NCI-H187 treated with DMSO at 0.1 percent for 48 hours (cell line): ENCODE measurements at places on chromosomes 2 and 18.

- DNase-seq, result no peak
Observed at GRCh38 chr2:1571477-1572417, 158.5 kb downstream of the TPO start.

GRCh38 chr2:232211743-232212686, 166.5 kb upstream of the ALPP start:
- no peak for DNase-seq

DNA sequence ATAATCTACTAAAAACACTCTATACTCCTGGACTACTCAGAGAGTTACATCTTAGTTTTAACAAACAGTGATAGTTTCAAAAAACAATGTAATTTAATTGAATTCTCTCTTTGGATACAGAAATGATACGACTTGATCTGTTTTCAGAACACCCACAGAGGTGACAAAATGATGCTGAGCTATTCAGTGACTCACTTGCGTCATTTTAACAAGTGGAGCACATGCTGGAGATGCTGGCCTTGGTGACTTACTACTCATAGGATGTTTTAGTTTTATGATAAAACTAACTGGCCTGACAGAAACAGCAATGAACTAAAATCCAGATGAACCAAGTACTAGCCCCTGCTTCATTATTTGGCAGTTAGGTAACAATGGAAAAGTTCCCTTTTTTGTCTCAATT, 101.3 kb upstream of the ITGB6 start:
- DNase-seq, result no peak

DNA sequence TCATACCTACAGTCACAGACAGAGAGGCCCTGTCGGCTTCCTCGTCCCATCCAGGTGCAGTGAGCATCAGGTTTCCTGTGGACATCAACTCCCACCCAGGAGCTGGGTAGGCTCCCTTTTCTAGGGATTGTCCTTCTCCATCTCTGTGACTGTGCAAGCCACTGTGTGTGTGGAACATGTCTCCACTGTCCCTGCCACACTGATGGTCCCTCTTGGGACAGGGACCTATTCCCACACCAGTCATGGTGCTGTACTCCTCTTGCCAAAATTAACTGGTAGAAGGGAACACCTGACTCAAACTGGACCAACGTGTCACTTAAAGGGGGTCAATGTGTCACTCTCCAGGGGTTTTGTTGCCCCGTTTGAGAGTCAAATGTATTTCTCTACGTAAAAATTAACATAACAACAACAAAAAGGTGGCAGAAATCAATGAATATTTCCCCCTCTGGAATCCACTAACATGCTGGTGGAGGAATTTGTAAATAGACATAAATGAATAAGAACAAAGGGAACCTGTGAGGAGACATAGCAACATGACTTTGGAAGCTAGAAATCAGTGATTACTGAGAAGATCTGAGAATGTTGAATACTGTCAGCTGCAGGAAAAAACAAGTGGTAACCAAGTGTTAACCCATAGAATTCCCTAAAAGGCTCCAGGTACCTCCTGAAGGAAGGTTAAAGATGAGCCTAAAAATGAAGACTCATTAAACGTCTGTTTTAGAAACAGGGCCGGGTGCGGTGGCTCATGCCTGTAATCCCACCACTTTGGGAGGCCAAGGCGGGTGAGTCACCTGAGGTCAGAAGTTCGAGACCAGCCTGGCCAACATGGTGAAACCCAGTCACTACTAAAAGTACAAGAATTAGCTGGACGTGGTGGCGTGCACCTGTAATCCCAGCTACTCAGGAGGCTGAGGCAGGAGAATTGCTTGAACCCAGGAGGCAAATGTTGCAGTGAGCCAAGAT, 40.4 kb downstream of the SH2D6 start:
- DNase-seq, result no peak

GRCh38 chr2:8427211-8427610, 254.6 kb upstream of the ID2 start:
- DNase-seq, result no peak

- no peak for DNase-seq
Observed at GRCh38 chr2:11177871-11178690, 22.8 kb downstream of the SLC66A3 start.

DNA sequence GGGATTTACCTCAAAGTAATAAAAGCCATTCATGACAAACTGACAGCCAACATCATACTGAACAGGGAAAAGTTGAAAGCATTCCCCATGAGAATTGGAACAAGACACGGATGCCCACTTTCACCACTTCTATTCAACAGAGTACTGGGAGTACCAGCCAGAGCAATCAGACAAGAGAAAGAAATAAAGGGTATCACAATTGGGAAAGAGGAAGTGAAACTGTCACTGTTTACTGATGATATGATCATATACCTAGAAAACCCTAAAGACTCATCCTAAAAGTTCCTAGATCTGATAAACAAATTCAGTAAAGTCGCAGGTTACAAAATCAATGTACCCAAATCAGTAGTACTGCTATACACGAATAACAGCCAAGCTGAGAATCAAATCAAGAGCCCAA, 17.2 kb upstream of the ASB18 start:
- no peak for DNase-seq

DNA sequence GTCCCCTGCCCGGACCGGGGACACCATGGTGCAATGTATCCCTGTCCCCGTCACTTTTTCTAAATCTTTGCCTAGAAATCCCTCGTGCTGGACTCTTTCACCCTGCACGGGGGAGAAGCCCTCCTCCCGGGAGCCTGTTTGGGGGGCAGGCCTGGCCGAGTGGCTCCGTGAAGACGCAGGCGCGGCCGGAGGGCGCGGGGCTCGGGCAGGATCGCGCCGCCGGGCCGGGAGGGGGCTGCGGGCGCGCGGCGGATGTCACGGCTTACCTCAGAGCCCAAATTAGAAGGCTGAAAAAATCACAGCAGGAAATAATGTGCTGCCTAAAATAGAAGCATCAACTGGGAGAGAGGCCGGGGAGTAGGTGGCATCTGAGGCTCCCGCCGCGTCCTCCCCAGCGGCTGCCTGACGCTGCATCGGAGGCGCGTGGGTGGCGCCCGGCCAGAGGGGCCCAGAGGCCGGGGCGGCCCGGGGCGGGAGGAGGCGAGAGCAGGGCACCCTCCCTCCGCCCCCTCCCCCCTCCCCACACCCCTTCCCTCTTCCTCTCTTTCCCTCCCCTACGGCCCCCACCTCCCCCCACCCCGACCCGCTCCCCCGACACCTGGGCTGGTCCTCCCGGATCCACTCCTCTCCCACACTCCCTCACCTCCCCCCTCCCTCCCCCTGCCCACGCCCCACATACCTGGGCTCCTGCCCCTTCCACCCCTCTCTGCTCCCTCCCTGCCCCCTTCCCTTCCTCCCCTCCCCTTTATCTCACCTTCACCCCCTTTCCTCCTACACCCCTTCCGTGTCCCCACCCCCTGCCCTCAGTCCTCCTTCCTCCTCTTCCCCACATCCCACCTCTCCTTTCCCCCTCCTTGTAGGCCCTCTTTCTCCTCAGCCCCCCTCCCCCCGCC, 51.9 kb downstream of the SLC4A1AP start:
- DNase-seq, result no peak

- no peak for DNase-seq
Observed at GRCh38 chr2:234139755-234140154, 89.3 kb downstream of the SPP2 start.

DNA sequence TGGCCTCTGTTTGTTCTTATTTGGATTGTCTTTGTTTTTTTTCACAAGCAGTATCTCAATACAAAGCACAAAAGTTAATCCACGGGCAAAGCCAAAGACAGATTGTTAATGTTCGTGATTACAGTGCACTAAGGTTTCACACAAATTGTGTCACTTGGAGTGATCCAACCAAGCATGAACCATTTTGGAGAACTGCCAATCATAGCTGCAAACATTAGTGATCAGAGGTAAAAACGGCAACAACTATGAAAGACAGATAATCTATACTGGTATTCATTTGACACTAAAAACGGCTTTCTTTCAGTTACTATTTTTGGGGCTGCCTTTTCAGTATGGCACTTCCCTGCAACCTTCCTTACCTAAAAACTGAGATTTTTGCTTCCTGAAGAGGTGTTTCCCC, 213.1 kb upstream of the GULP1 start:
- no peak for DNase-seq

- DNase-seq, result no peak
Observed at GRCh38 chr2:205758500-205758899, 76.2 kb downstream of the NRP2 start.

DNA sequence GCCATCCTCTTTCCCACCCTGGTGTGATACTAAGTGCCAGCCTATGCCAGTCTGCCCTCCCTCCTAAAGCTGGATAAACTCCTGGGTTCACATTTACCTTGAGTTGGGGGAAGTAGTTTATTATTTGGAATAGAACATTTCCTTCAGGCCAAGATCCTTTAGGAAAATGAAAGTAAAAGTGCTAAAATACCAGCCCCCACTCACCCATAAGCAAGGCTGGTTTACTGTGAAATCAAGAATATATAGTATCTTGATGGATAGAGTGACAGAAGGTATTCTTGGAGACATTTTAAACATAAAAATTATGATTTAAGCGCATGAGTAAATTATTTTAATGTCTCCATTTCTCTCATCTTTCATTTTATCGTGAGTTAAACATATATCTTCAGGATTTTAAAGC, 27.1 kb downstream of the ZNF532 start:
- no peak for DNase-seq

- no peak for DNase-seq
Observed at GRCh38 chr2:136051001-136051724, 65.7 kb upstream of the DARS1 start.

GRCh38 chr2:94997981-94998930, 27.3 kb upstream of the MAL start:
- no peak for DNase-seq

- DNase-seq, result no peak
Observed at GRCh38 chr2:47086054-47086471, 69.0 kb downstream of the STPG4 start.

DNA sequence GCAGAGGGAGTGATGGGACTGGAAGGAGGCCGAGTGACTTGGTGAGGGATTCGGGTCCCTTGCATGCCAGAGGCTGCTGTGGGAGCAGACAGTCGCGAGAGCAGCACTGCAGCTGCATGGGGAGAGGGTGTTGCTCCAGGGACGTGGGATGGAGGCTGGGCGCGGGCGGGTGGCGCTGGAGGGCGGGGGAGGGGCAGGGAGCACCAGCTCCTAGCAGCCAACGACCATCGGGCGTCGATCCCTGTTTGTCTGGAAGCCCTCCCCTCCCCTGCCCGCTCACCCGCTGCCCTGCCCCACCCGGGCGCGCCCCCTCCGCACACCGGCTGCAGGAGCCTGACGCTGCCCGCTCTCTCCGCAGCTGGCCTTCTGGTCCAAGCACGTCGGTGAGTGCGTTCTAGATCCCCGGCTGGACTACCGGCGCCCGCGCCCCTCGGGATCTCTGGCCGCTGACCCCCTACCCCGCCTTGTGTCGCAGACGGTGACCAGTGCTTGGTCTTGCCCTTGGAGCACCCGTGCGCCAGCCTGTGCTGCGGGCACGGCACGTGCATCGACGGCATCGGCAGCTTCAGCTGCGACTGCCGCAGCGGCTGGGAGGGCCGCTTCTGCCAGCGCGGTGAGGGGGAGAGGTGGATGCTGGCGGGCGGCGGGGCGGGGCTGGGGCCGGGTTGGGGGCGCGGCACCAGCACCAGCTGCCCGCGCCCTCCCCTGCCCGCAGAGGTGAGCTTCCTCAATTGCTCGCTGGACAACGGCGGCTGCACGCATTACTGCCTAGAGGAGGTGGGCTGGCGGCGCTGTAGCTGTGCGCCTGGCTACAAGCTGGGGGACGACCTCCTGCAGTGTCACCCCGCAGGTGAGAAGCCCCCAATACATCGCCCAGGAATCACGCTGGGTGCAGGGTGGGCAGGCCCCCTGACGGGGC, 4.6 kb downstream of the PROC start:
- no peak for DNase-seq

- no peak for DNase-seq
Observed at GRCh38 chr18:62396381-62396780, 71.3 kb downstream of the TNFRSF11A start.

DNA sequence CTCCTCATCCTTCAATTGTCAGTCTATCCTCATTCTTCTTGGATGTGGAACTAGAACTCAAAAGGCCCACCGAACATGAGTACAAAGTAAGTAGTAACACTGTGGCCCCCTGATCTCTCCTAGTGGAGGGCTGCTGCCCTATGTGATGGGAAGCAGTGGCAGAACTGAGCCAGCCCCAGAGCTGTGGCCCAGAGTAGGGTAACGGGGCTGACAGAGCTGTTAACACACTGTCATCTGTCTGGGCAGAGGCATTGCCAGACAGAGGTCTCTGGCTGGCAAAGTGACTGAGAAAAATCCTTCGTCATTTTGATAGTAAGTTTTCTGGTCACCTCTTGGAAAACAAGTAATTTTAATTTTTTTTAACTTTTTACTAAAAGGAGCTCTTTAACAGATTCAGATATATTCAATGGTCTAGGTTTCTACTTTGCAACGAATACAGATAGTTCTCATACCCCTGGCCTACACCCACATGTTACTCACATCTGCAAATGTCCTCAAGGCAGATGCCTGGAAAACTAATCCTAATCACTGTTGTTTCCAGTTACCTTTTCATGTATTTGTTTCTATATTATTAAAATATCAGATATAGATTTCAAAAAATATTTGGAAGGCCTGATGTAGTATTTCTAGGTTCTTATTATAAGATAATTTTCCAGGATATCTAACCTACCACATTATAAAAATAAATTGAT, 588.7 kb downstream of the CPS1 start:
- DNase-seq, result no peak

DNA sequence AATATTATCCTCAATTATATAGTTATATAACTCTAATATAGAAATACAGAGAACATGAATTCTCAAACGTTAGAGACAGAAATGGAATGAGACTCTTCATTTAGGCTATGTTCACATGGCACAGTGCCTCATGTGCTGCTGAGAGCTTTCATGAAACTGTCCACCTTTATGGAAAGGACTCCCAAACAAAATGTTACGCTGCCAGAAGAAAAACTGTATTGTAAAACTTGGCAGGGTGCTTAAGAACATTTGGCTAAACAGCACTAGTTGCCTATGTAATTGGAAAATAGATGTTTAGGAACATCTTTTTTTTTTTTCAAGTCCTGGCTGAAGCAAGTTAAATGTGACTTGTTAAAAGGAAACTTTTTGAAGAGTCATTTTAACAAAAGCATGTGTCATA, 396.0 kb downstream of the ERBB4 start:
- DNase-seq, result no peak

DNA sequence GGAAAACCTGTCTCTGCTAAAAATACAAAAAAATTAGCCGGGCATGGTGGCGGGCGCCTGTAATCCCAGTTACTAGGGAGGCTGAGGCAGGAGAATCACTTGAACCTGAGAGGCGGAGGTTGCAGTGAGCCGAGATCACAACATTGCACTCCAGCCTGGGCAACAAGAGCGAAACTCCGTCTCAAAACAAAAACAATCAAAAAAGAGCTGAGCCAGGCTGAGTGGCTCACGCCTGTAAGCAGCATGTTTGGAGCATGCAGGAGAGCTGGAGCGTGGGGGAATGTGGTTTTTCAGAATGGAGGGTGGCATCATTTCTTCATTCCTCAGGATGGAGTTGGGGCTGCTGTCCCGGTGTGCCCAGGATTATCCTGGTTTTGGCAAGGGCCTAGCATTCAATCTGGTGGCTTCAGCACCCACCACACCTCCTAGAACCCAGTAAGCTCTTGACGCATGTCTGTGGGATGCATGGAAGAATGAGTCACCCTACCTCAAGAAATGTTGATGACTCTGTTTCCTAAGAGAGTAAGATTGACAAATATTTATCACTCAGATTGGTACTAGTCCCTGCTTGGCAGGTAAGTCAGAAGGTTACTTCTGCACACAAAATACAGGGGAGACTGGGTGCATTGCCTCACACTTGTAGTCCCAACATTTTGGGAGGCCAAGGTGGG, 90.2 kb upstream of the ODC1 start:
- no peak for DNase-seq
